ENCODE measurements at places on chromosomes 3 and 15.

GRCh38 chr15:58260205-58260724 lies 122.1 kb downstream of the AQP9 start:
- DNase-seq, result no peak

- DNase-seq, result no peak
Measured at GRCh38 chr3:37861620-37862041, at the start of gene CTDSPL. Gene CTDSPL (plus strand): TSS chr3:37861880. CDS start chr3:37862200, 320 bp downstream.

GRCh38 chr15:81811736-81812135 lies 234.1 kb downstream of the MEX3B start:
- no peak for DNase-seq

GRCh38 chr3:127444761-127445160 lies 145.8 kb downstream of the TPRA1 start:
- DNase-seq, result no peak

DNA sequence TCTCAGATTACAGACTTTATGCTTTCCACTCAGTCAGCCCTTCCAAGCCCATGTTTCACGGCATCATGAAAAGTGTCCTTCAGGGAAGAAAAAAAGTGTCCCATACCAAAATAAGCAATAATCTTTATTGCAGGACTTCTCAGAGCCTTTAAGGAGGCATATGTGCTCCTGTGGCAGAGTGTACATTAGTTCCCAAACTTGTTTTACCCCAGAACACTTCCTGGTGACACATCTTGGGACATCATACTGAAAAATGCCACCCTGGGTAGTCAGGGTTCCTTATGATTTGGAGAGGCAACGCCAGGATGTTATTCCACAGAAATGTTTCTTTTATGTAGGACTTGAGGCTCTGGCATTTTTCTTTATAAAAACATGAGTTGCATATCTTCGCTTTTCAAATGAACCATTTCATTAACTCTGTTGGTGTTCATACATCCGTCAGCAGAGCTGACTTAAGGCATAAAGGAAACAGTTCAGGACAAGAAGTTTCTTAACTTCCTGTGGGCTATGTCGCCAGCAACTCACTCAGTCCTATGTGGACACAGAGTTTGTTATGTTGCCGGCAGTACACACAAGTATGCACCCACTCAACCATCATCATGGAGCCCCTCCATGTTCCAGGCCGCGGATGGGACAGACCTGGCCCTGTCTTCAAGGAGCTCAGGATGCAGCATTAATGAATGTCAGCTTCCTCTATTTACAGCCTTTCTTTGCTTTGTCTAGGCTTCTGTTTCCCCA lies 63.8 kb downstream of the CASR start:
- DNase-seq, result no peak

DNA sequence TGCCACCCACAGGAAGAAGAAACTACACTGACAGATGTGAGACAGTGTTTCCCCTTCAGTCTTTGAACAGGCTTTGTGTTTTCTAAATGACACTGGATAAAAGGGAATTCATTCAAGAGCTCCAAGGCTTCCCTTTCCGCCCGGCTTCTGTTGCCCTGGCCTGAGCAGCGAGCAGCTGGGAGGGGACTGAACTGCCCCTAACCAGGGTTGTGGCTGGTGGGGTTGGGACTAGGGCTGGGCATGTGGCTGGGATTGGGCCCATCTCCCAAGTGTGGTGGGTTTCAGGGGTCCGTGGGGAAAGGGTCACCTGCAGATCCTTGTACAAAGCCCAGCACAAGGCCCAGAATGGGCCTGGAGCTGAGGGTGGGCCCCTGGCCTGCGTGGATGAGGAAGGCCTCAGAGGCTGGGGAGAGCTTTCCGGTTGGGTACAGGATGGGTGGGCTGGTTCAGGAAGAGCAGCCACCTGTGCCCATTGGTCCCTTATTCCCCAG lies 10.4 kb downstream of the VILL start:
- DNase-seq, result no peak

DNA sequence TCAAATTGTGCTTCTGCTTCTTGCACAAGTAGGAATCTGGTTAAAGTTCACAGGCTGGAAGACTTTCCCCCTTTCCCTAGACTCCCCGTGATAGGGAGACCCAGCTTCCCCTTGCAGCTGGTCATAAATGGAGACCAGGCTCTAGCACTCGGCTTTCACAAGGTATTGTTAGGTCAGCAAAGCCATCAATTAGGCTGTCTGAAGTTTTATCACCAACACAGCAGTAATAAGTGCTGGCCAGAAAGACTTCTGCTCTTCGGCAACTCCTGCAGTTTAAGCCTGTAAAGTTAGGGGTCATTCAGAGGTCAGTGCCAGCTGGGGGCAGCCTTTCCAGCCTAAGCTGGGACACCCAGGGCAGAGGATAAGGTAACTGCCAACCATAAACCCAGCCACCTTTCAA lies 203.4 kb downstream of the MEIS2 start:
- no peak for DNase-seq

- no peak for DNase-seq
Measured at GRCh38 chr3:12270976-12271375, 17.9 kb upstream of the PPARG start.

GRCh38 chr3:132136334-132136716 lies 101.5 kb upstream of the CPNE4 start:
- no peak for DNase-seq

GRCh38 chr15:40250771-40251483 lies 12.1 kb downstream of the PAK6 start:
- DNase-seq, result no peak

- no peak for DNase-seq
Measured at GRCh38 chr15:83327041-83327440, 42.6 kb upstream of the BNC1 start.

GRCh38 chr3:12187448-12188327 lies 29.0 kb upstream of the TIMP4 start:
- DNase-seq, result peak; percentile 84

GRCh38 chr3:149384911-149385321 lies 7.5 kb upstream of the TM4SF1 start:
- DNase-seq, result no peak

GRCh38 chr15:49621887-49622286 lies 1.0 kb downstream of the DTWD1 start:
- no peak for DNase-seq

All from stimulated activated effector memory CD8-positive, alpha-beta T cell treated with anti-CD3 and anti-CD28 coated beads, Interleukin-12 subunit alpha, Interleukin-12 subunit beta, amount 100 ng/mL, for 72 hours (primary cell).